ENCODE measurements at places on chromosomes 12 and 14.

DNA sequence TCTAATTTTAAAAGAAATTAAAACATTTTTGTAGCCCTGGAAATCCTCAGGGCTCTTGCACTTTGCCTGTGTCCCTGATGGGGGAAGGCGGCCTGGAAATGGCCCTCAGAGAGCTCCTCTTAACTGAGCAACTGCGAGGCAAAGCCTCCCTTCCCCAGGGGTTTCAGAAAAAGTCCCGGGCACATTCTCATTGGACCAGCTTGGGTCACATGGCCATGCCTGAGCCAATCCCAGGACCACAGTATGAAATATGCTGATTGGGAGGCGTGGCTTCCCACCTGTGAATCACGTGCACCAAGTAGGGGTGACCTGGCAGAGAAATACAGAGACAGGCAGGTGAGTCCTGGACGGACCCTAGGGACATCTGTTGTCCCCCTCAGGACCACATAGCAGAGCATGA is 90.4 kb upstream of the SFSWAP start:
- no peak for DNase-seq

- DNase-seq: no peak
These were observed 190.2 kb upstream of the CNOT2 start for GRCh38 chr12:70052931-70053497.

- DNase-seq: no peak
These were observed 2.7 kb upstream of the GALC start for GRCh38 chr14:87995500-87996290.

DNA sequence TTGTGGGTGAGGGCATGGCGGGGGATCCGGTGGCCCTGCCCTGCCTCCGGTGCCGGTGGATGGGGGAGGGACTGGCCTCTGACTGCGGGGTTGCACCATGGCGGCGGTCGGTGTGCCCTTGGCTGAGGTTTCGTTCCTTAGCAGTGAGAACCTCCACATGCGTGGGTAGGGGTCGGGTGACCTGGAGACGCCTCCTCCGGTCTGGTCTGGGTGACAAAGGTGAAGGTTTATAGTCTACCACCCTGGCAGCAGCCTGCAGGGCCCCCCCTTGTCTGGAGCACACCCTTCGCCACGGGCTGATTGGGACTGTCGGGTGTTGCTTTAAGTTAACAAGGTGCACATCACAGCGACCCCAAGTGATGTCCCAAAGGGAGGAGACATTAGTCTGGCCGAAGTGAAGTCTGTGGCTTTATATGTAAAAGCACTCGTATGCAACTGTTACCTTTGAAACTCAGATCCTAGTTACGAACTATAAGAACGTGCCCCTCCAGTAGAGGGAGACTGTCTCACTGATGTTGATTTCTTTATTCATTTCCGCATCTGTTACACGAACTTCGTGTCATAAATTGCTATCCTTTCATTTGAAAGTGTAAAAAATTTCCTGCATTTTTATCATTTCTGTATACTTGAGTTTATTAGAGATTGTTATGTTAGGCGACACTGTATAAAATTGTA is 74.4 kb downstream of the WDR20 start:
- no peak for DNase-seq

- DNase-seq: no peak
These were observed 158.0 kb downstream of the CAPZA3 start for GRCh38 chr12:18895946-18896345.

GRCh38 chr14:52442166-52442565 is 110.1 kb downstream of the TXNDC16 start:
- no peak for DNase-seq

DNA sequence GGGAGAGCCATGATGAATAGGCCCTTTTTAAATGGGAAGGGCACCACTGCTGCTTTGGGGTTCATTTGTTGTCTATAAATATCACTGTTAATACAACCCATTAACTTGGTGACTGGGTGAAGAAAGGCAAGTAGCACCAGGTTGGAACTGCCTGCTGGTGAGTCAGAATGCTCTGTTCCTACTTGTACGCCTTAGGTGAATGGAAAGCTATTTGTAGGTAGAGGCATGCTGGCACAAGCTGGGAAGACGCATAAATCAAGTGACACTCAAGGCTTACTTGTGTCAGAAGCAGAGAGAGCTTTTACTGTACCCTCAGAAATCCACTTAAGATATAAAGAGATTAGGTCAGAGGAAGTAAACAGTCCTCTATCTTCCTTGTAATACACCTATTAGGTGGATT is 142.5 kb downstream of the TMX1 start:
- DNase-seq: no peak

GRCh38 chr12:63313139-63313538 is 162.1 kb upstream of the AVPR1A start:
- DNase-seq: no peak

GRCh38 chr12:1845427-1845826 is 25.1 kb downstream of the LRTM2 start:
- DNase-seq: no peak

GRCh38 chr12:104701756-104702155 is 245.0 kb downstream of the CHST11 start:
- no peak for DNase-seq

DNA sequence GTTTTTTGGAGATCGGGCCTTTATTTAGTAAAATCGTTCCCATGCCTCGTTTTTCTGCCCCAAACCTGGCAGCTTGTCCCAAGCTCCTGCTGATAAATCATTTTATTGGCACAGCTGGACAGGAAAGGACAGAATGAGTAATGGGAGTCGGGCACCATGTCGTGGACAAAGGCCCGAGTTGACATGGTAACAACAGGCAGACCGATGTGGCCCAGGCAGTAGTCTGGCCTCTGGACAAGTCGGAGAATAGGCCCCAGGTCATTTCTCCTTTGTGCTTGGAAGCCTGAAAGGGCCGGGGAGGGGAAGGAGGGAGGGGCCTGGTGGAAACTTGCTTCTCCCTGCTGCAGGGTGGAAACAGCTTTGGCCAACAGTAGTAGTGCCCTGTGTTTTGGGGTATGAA is 234.9 kb downstream of the SUDS3 start:
- no peak for DNase-seq

- peak; percentile 50 for DNase-seq
These were observed 77.9 kb upstream of the PWP1 start for GRCh38 chr12:107607464-107608392.

DNA sequence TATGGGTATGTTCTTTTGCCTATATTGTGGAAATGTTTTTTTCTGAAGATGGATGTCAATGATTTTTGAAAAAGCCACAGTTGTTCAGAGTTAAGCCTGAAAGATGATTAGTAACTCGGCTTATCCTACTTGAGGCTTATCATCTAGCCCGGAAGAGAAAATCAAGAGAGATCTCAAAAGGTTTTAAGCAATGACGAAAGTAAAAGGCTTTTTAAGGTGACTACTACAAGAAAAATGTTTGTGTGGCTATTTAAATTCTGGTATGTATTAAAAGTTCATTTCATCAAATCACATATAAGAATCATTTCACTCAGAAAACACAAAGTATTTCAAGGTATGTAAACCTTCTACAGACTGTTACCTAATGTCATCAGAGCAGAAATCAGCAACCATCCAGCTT is 40.2 kb downstream of the HEATR5A start:
- no peak for DNase-seq
